ENCODE measurements at places on chromosomes 16 and 17.
A peak's percentile ranks its signal among the peaks of the same experiment; 100 is the strongest.

DNA sequence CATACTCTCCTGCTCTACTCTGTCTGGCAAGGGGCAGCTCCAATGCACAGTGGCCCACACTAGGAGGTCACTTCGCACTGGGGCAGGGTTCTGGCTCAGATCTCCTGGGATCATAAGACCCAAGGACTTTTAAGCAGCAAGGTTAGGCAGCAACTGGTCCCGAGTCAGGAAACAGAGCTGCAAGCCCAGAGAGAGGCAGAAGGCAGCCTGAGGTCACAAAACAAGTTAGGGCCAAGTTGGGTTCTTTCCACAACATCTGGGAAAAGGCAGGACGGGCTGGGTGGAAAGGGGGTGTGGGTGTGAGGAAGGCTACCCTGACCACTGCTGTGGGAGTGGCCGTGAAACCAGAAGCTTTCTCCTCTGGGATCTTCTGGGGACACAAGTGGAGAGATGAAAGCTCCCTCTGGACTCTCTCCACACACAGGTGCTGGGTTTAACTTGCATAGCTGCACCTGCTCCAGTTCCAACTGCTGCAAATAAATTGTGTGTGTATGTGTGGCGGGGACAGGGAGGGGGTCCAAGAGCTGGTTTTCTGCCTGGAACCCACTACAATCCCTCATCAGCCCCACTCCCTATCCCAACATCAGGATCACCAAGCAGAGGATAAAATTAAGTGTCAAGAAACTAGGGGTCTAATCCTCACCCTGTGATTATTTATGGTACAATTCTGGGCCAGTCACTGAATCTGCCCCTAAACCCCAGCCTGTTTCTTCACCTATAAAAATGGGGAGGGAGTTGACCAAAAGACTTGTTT is 8.0 kb upstream of the TSPOAP1 start:
- no peak for DNase-seq

GRCh38 chr16:7456211-7456610 is 123.6 kb downstream of the RBFOX1 start:
- no peak for DNase-seq

DNA sequence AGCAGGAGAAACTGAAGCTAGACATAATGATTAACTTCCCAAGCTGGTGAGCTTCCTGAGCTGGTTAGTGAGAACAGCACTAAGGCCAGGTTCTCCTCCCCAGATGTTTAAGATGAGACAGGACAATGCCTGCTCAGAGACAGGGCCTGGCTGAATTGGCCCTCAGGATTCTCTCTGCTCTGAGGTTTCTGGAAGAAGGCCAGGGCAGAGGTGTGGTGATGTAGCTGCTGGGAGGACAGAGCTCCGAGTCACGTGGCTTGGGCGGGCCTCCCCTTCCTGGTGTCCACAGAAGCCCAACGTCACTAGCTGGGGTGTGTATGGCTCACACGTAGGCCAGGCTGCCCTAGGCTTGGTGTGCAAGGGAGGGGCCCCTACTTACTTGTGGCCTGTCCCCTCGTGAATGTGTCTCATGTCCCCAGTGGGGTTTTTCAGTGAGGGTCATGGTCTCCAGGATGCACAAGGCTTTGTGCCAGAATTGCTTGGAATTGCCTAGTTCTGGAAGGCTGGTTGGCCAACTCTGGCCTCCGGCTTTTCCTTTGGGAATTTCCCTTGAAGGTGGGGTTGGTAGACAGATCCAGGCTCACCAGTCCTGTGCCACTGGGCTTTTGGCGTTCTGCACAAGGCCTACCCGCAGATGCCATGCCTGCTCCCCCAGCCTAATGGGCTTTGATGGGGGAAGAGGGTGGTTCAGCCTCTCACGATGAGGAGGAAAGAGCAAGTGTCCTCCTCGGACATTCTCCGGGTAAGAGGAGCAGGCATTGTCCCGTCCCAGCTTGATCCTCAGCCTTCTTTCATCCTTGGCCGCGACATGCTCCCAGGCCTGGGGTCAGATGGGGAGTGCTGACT is 3.4 kb downstream of the NOD2 start:
- DNase-seq, result no peak

- no peak for DNase-seq
Measured at GRCh38 chr17:1197379-1197778, 17.6 kb upstream of the ABR start.

DNA sequence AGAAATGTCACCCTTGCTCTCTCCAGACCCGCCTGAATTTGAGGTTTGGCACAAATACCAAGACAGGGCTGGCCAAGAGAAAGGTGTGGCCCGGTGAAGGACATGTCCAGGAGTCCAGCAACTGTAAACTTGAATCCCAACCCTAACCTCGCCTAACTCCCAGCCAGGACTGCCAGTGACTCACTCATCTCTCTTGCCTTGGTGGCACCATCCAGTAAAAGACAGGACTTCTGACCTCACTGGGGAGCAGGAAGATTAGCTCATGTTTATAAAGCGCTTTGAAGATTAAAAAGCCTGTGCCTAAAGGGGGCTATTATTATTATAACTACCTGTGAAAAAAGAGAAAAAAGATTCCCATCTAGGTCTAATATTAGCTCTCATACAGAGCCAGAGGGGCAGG is 335.3 kb downstream of the SOX9 start:
- no peak for DNase-seq

- DNase-seq, result peak; percentile 49
Measured at GRCh38 chr17:6473128-6473767, 29.0 kb downstream of the PIMREG start.

DNA sequence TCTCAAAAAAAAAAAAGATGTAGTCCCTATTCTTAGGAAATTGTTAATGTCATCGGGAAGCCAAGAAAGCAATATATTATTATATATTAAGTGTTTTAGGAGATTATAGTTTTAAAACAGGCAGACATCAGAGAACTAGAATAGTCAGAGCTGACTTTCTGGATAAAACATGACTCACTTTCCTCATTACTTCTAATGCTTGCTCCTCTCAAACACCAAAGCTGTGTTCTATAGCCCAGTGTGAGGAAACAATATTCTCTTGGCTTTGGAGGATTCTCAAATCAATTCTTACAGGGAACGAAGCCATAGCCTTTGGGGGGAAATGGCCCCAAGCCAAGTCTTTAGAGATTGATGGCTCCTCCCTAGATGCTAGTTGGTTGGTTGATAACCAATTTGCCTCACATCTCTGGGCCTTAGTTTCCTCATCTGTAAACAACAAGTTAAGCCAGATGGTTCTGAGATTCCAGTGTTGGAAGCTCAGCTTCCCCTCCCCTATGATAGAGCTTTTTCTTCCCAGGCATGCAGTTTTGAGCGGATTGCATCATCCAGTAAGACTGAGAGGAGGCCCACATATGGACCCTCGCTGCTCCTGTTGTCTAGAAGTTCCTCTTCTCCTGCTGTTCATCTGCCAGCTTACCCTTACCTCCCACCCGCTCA is 12.4 kb downstream of the NMT1 start:
- no peak for DNase-seq

DNA sequence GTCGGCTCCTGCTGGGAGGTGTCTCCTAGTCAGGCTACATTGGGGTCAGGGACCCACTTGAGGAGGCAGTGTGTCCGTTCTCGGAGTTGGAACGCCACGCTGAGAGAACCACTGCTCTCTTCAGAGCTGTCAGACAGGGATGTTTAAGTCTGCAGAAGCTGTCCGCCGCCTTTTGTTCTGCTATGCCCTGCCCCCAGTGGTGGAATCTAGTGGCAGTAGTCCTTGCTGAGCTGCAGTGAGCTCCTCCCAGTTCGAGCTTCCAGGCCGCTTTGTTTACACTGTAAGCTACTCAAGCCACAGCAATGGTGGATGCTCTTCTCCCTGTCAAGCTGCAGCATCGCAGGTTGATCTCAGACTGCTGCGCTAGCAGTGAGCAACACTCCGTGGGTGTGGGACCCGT is 36.0 kb downstream of the ITFG1 start:
- no peak for DNase-seq

DNA sequence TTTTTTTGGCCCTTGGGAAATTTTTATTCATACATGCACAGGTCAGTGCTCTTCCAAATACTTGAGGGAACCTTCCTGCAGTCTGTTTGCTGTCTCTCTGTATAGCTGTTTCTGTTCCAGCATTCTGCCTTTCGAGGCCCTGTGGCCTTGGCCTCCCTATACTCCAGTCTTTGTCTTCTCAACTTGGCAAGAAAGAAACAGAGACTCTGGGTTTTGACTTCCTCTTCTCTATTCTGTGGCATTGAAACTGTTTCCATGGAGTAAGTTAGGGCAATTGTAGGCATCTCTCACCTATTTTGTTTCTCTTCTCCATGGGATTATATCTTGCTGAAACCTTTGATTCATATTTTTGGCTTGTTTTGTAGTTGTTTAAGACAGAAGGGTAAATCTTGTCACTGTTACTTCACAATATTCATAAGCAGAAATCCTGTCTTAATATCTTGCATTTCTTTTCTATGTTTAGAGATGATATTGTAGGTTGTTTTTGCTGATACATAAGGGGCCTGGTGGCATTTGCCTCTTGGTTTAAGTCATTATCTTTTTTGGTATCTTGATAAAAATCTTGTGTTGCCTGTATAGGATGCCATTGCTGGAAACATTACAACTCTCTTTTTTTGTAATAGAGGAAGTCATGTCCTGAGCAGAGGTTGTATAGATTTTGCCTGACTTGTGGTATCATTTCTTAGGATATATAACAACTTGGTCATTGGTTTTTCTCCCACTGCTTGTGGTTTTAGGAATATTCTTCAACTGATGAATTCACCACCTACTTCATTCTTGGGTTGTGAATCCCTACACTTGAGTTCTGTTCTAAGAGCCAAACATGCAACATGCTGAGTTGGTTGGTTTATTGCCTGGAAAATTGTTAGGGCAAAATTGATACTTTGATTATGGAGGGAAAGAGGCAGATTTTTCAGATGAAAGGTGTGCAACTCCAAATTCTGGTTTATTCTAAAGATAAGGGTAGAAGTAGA is 168.6 kb downstream of the FTO start:
- DNase-seq, result no peak

- no peak for DNase-seq
Measured at GRCh38 chr16:17939122-17939536, 397.4 kb downstream of the NPIPA8 start.

DNA sequence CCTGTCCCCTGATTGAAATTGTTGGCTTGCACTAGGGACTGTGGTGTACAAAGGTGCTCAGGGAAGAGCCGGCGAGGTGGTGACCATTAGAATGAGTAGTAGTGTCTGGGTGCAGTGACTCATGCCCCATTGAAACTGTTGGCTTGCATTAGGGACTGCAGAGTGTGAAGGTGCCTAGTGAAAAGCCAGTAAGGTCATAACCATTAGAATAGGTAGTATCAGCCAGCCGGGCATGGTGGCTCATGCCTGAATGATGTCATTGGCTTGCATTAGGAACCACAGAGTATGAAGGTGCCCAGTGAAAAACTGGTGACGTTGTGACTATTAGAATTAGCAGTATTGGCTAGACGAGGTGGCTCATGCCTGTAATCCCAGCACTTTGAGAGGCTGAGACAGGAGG is 78.9 kb downstream of the ABCC6 start:
- DNase-seq, result no peak

GRCh38 chr17:71828182-71828596 is 292.6 kb upstream of the SOX9 start:
- DNase-seq, result no peak

DNA sequence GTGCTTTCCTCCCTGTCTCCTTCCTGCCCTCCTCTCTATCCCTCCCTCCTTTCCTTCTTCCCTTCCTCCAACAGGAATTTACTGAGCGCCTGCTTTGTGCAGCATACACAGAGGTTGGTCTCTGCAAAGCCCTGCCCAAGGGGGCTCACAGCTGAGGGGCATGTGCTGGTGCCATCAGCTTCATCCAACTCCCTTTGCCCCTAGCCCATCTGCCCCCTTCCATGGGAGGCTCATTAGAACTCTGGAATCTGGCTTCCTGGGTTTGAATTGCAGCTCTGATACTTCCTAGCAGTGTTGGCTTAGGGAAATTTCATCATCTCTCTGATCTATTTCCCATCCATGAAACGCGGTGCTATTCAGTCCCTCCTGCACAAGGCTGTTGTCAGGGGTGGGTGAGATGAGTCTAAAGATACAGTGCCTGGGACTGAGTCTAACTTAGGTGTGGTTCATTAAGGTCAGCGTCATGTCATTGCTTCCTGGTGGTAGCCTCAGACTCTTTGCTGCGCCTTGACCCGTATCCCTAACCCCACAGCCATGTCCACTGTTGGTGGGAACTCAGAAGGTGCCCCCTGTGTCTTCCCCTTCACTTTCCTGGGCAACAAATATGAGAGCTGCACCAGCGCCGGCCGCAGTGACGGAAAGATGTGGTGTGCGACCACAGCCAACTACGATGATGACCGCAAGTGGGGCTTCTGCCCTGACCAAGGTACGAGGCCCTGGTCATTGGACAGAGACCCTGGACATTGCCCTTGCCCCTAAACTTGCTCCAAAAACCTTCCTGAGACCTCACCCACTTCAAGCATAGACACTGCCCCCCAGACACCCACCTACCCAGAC is 10.3 kb downstream of the MMP2 start:
- DNase-seq, result no peak

GRCh38 chr17:16417896-16418684 is 2.7 kb downstream of the TRPV2 start:
- DNase-seq, result no peak

DNA sequence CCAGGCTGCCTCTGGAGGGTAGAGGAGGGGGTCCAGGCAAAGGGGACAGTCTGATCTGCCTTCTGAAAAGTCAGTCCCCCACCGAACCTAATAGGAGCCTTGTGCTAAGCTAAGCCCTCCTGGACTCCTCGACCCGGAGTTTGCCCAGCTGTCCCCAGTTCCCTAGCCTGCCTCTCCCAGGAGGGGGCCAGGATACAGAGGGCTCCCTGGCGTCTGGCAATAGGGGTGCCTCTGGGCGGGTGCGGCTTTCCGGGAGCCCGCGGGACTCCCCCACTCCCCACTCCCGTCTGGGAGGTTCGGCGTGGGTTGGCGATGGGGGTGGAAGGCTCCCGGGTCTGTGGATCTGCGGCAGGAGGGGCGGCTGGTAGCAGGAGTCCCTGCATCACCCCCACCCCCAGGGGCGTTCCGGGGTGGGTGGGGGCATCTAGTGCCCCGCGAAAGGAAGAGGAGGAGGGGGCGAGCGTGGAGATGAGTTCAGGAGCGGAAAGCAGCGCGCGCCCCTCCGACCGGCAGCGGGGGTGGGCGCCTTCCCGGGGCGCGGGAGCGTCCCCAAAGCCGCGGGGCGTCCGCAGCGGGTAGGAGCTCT is 1.2 kb downstream of the GSG1L start:
- DNase-seq, result no peak

DNA sequence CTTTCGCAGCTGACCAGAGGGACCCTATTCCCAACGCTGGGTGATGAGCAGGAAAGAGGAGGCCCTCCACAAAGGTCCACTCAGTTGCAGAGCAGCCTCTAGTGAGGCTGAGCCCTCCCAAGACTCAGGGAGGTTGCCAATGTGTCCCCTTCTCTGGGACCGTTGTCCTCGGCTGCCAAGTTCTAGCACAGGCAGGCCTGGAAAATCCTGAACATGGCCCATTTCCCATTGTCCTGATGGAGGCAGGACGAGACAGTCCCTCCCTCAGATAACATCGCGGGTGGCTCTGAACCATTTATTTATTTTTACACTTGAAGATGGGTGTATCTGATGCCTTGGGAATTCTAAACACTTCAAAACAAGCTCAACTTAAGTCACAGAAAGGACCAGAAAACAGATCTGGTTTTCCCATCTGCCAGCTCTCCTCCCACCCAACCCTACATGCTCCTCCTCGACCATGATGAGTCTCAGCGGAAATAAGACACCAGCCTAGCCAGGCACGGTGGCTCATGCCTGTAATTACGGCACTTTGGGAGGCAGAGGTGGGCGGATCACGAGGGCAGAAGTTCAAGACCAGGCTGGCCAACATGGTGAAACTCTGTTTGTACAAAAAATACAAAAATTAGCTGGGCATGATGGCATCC is 12.8 kb downstream of the CDIP1 start:
- no peak for DNase-seq
